Activated CD8-positive, alpha-beta T cell treated with anti-CD3 and anti-CD28 coated beads, Interleukin-2, amount 10 ng/mL, durations not matched to agents 7 days and 5 days (primary cell): ENCODE measurements at places on chromosomes 5 and 9. TPM values are rescaled to one million over a fixed set of nuclear protein-coding genes. Genes with fewer than 3 reads are reported as not detected.

SPATA31C2 gene
- not detected for total RNA-seq

MAPK9 gene
- 42.6 TPM for total RNA-seq

PCDHGA6 gene
- 0.11 TPM for total RNA-seq

TNFSF15 gene
- 1.1 TPM for total RNA-seq

RASA1 gene
- 12.9 TPM for total RNA-seq

GABRA6 gene
- not detected for total RNA-seq
